ENCODE measurements at places on chromosomes 7 and 10.

DNA sequence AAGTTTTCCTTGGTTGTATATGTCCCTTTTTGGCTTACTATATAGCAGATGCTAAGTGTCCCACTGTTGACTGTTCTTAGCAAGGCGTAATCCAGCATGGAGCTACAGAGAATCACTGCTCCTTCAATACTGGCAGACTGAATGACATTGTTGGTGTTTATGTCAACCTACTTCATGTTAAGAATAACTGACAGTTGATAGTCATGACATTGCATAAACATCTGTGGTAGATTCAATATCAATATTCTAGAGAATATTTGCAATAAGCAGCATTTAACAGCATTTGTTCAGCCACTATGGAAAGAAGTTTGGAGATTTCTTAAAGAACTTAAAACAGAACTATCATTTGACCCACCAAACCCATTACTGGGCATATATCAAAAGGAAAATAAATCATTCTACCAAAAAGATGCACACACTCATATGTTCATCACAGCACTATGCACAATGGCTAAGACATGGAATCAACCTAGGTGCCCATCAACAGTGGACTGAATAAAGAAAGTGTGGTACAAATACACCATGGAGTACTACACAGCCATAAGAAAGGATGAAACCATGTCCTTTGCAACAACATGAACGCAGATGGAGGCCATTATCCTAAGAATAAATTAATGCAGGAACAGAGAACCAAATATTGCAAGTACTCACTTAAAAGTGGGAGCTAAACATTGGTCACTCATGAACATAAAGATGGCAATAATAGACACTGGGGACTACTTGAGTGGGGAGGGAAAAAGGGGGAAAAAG lies 88.7 kb downstream of the IMMP2L start:
- no peak for DNase-seq

DNA sequence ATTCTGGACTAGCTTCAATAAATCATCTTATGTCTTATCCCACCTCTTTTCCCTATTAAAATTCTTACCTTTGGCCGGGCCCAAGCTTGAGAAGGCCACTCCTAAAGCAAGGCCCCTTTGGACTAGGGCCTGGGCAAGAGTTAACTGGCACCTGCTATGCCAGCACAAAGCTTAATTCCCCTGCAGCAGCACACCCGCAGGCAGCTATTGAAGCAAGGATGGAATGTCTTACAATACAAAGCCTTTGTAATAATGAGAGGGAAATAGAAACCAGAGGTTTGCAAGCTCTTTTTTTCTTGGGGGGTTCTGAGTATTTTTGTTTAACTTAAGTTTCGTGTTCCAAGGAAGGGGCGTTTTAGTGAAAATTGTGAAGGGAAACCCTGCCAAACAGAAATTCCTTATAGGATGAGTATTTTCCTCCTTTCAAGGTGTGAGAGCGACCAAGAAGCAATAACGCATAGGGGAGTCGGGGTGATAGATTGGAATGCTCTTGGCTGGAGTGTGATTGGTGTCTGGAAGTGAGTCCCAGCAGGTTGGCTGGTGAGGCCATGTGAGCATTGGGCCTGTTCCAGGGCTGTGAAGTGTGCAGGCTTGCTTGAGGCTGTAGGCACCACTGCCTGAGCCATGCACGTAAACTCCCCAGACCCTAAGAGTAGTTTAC lies 148.5 kb downstream of the KIAA1217 start:
- DNase-seq = no peak

DNA sequence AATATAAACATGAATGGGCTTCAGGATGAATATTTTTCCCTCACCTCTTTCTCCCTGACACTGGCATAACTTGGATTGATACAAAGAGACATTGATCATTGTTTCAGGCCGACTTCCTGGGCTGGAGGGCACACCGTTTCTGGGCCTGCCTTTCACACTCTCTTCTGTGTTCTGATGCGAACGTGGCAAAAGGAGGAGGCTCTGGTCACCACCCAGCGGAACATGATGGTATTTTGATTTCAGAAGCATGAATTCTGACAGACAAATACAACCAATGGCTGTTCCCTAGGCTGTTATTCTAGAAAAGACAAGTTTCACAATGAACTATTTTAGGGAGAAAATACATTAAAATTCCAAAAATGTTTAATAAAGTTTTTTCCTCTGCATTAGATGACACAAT lies 534.5 kb upstream of the MKI67 start:
- no peak for DNase-seq

DNA sequence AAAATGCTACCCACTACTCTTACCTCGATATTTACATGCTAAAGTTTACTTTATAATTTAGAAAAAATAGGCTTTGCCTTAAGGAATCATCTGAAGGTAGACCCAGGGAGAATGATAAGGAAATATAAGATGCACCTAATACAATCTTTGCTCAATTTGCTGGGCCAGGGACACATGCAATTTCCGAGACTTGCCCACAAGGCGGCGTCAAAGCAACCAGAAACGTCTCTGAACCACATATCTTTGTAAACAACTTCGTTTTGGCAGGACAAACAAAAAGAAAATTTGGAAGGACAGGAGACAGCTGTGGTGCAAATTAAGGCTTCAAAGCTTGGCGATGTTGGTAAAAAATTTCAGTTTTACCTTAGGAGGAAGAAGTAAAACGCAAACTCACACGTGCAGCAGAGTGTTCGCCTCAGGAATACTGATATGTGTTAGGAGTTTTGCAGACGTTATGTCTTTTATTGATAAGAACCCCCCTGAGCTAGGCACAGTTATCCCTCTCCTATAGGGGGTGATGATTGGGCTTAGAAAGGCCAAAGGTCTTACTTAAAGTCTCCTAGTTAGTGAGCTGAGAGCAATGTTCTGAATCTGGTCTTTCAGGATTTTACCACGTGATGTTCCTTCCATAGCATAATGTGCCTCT lies 134.3 kb downstream of the PRKCQ start:
- DNase-seq = no peak

GRCh38 chr10:123093489-123093888 lies 42.3 kb upstream of the HMX3 start:
- no peak for DNase-seq

DNA sequence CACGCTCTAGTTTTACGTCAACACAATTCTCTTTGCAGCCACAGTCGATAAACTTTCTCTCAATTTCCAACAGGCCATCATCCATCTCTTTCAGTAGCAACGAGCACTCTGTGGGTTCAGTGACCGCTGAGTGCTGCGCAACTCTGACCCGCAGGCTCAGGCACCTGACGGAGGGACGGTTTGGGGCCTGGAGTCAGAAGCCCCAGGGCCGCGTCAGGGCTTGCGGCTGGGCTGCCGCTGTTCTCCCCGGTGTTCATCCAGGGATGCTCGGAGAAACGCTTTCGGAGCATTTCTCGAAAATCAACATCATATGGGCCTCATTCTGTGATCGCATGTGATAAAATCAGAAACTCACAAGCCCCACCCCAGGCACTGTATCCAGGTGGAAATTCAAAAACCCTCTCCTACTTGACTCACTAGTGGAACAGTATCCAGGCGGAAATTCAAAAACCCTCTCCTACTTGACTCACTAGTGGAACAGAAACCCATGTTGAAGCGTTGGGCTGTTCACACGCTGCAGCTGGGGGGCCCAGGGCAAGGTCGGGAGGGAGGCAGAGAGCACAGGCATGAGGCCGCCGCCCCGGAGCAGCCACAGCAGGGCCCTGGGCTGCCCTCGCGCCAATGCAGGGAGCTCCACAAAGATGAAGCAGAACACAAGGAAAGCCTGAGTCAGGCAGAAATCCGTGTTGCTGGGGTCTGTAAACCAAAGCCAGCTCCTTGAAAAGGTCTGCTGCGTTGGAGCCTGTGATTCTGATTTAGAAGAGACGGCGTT lies 73.3 kb upstream of the NKX6-2 start:
- no peak for DNase-seq

DNA sequence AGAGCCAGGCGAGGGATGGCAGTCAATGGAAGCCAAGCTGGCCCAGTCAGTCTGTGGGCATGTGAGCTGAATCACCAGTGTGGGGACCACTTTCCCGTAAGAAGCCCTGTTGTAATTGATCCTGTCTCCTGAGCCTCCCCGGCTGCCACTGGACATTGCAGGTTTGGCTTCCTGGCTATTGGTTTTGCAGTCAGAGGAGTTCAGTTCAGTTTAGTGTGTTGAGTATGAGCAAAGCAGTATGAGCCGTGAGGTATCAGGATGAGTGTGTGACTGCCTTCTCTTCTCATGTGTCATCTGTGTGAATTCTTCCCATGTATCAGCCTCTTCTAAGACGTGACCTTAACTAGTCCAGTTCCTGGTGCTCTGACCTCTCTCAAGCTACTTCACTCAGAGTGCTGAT lies 227.4 kb downstream of the PRKG1 start:
- no peak for DNase-seq

- no peak for DNase-seq
These were observed 80.7 kb downstream of the ANKRD30A start for GRCh38 chr10:37206132-37206531.

- DNase-seq = no peak
These were observed 108.7 kb downstream of the LRRN3 start for GRCh38 chr7:111199643-111200042.

GRCh38 chr7:39574673-39575349 lies 8.6 kb downstream of the YAE1 start:
- no peak for DNase-seq

GRCh38 chr10:11463111-11463510 lies 148.3 kb downstream of the USP6NL start:
- DNase-seq = no peak

GRCh38 chr10:62433901-62434300 lies 59.7 kb downstream of the ZNF365 start:
- no peak for DNase-seq

GRCh38 chr10:6701289-6701688 lies 121.2 kb upstream of the PRKCQ start:
- DNase-seq = no peak

All from esophagus squamous epithelium (tissue), 5 donors.